SHP77 (cell line): ENCODE measurements at places on chromosomes 1 and 21.

GRCh38 chr1:234499943-234500245 lies 20.9 kb upstream of the TARBP1 start:
- DNase-seq = no peak

DNA sequence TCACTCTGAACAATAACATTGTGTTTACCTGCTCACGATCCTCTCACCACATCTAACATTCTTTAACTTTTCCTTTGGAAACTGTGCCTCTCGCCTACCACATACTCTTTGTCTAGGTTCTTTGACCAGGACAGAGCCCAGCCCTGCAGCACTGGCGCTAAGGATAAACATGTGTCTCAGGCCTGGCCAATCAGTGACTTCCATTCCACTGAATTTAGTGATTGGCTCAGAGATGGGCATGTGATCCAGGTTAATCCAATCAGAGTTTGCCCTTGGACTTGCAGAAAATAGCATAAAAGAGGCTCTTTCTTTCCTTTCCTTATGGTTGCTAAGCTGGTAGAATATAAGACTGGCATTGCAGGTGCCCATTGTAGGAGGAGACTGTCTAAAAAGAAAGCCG lies 605.7 kb downstream of the MATN1 start:
- DNase-seq = no peak

DNA sequence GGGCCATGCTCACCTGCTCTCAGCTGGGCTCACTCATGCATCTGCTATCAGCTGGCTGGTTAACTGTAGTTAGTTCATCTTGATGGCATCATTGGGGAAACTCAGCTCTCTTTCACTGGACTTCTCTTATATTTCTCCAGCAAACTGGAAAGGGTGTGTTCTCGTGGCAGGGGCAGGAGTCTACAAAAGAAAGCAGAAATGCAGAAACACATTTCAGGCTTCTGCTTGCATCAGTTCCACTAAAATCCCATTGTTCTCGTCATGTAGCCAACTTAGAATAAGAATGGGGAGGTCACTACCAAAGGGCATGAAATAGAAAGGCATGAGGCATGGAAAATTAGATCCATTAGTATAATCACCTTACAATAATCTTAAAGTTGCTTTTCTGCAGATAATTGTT lies 207.3 kb downstream of the NRIP1 start:
- DNase-seq = no peak

- no peak for DNase-seq
Measured at GRCh38 chr1:244388961-244389360, 62.7 kb downstream of the ADSS2 start.

GRCh38 chr1:179856296-179856695 lies 21.3 kb downstream of the TOR1AIP2 start:
- DNase-seq = no peak

DNA sequence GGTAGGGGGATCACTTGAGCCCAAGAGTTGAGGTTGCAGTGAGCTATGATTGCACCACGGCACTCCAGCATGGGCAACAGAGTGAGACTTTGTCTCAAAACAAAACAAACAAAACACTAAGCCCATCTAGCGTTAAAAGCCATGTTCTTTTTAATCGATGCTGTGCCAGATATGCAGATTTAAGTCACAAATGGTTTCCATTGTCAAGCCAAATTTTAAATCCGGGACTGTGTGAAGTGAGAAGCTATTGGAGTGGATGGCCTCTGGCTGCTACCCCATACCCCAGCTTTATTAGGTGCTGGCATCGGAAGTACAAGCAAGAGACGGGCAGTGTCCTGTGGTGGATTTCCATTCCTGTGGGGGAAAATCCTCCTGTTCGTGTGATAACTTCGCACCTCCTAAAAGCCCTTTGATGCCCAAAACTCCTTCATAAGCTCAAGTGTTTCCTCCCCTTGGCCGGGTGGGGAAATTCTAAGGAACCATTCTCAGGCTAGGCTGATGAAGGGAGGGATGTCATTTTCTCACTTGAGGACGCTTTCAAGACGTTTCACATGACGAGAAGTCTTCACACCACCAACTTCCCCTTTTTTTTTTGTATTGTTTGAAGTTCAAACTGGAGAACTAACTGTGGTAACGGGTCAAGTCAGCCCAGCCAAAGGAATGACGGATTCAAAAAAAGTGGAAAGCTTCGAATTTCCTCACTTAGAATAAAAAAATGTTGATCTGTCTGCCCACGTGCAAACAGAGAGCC lies 140.8 kb downstream of the KAZN start:
- DNase-seq = no peak

DNA sequence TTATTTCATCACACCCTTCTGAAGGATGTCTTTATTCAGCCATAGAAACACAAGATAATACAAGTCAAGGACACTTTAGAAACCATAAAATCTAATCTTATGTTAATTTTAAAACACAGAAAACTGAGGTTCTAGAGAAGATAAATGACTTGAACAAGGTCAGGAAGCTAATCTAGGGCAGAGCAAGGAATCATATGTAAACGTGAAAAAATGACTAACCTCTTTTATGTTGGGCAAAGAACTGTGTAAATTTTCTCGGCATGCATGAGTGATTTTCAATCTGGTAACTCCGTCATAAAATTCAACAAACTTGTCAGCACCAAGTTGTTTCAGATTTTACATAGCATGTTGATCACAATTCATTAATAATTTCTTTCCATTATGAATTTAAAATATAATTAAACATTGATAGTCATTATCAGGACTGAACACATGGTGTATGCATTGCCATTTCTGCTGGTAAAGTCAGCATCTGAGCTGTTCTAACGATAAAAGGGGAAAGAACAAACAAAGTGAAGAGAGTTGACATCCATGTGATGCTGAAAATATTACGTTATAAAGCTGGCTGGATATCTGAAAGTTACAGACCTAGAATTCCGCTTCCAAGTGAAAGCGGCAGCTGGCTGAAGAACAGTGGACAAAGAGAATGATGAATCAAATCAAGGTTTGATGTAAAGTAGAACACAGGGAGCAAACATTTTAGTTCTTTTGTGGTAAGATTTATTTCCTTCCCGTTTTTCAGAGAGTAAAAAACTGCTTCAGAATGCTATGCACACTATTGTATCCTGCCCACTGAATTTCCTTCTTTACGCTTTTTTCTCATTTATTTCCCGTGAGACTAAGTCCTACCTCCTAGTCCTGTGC lies 1037.4 kb upstream of the TMPRSS15 start:
- DNase-seq = no peak

GRCh38 chr21:42642219-42642745 lies 11.1 kb upstream of the PDE9A start:
- DNase-seq = no peak

- DNase-seq = no peak
Measured at GRCh38 chr1:2617971-2618470, 14.8 kb downstream of the MMEL1 start.

DNA sequence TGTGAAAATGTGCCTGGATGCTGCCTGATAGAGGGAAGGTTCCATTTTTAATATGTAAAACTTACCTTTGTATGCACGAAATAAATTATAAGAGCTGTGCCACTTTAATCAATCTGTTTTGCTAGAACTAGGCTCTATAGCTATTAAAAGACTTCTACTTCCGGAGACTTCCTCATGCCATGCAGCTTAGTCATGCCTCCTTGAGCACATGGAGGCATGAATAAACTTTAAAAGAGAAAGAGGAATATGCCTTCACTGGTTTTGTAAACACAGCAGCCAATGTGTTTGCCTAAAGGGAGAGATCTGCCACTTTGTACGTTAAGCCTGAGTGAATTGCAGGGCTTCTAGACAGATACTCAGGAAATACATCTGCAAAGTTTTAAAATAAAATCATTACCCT lies 604.6 kb downstream of the LRRIQ3 start:
- peak; percentile 11 for DNase-seq

- no peak for DNase-seq
Measured at GRCh38 chr1:38651669-38652068, 207.9 kb downstream of the RRAGC start.

- DNase-seq = no peak
Measured at GRCh38 chr1:23424293-23425192, at the start of gene TCEA3. Gene TCEA3, minus strand, starts transcription at chr1:23424748. Its CDS starts 115 bp downstream, at chr1:23424633.

DNA sequence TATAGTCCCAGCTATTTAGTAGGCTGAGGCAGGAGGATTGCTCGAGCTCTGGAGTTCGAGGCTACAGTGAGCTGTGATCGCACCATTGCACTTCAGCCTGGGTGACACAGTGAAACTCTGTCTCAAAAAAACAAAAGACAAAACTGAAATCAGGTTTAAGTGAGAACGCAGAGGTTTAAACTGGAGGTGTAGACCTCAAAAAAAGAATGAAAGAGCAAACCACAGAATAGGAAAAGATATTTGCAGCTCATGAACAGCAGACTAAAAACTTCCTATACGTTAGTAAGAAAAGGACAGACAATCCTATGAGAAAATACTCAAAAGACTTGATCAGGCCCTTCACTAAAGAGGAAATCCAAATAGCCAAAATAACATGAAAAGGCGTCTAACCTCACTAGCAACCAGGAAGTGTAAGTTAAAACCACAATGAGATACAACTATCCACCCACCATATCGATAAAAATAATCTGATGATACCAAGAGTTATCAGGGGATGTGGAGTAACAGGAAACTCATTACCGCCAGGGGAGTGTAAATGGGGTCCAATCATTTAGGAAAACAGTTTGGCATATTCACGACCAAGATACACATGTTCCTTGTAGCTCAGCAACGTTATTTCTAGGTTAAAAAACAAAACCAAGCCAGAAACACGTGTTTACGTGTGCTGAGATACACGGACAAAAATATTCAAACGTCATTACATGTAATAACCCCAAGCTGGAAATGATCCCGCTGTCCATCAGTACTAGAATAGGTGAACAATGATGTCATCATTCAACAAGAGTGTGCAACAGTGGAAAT lies 9.8 kb downstream of the TNFRSF9 start:
- DNase-seq = no peak

DNA sequence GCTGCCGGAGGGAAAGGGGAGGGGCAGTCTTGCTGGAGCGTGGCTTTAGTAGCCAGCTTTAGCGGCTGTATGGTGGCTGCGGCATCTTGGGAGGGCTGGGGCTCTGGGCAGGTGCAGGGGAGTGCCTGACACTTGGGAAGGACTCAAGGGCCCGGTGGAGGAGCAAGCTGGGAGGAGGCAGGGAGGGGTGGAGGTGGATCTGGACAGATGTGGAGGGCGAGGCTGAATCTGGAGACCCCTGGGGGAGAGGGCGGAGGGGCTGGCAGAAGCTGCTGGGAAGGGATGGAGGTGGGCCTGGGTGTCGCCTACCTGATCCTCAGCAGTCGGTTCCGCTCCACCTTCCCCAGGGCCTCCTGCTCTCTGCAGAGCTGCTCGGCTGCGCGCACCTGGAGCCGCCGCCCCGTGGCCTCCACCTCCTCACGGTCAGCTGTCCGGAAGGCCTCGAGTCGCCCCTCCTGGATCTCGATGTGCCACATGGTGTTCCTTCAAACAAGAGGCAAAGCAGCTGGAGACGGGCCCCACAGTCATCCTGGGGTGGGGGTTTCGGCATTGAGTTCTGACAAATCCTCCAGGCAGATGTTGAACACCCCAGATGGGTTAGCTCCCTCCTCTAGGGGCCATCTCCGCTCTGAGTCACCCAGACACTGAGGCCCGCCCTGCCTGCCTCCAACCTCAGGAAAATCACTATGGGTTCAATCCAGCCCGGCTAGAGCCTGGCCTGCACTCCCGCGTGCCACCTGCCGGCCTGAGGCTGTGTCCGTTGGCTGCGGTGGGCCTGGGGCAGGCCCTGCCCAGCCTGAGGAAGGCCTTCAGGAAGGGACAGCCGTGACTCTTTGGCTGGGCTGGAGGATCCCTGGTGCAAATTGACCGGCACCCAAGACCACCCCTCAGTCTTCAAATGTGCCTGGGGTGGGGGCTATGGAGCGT lies 29.6 kb downstream of the CFAP74 start:
- peak; percentile 47 for DNase-seq

- DNase-seq = no peak
Measured at GRCh38 chr1:29237129-29237821, 953 bp downstream of the PTPRU start.

GRCh38 chr1:119795261-119796200 lies 15.7 kb downstream of the REG4 start:
- no peak for DNase-seq

GRCh38 chr1:153058154-153058553 lies 842 bp upstream of the SPRR2A start:
- no peak for DNase-seq

DNA sequence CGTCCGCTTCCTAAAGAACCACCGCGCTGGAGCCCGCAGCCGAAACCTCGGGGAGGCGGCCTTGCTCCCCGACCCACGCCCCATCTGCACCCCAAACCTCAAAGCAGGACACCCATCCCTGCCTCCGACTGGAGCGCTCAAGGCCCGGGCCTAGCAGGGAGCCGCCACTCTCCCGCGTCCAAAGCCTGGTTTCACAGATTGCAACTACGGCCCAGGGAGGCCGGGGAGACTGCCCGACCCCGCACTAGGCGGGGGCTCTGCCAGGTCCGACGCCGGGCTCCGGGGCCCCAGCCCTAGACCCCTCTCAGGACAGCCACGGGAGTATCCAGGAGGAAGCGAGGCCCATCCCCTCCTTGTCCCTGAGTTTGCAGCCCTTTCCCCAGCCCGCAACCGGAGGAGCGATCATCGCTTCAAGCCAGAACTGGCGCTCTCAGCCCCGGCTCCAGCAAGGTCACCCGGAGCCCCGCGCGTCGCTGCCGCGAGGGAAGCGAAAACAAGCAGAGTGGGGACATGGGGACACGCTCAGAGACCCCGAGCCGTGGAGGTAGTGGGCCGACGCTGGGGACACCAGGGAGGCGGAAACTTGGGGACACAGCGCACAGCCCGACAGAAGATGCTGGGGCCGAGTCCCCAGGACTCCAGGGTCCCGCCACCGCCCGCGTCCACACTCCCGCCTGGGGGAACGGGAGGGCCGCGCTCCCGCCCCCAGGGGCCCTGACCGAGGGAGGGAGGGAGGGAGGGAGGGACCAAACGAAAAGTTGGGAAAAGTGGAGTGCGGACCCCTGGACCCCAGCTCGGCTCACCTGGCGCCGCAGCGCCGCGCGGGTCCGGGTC lies 433 bp downstream of the TMEM200B start:
- no peak for DNase-seq

DNA sequence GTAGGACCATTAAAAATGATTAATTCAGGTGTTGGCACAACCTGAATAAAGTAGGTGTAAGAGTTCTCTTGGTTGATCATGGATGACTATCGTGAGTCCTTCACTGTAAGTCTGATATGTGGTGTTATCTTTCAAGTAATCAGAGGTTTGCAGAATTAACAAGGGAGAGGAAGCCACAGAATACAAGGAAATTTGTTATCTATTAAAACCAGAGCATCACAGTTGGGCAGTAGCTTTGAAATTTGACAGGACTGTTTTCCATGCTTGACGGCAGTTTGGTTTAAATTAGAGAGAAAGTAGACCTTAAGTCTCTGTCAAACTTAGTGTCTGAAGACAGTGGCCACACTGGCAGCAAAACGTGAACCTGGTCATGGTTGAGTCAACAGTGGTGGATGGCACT lies 139.5 kb upstream of the KCNK2 start:
- DNase-seq = no peak

GRCh38 chr21:21366277-21366676 lies 368.1 kb downstream of the NCAM2 start:
- DNase-seq = no peak
